PC-9 (cell line): ENCODE measurements at places on chromosomes 2 and 18. TPM values are rescaled to one million over a fixed set of nuclear protein-coding genes. Genes with fewer than 3 reads are reported as not detected.

Gene TSPYL6
- total RNA-seq: not detected in 2 replicates

Gene UGT1A6
- total RNA-seq: 549 and 643 TPM in 2 replicates

Gene ESPNL
- 1.1 and 2.2 TPM in 2 replicates for total RNA-seq

Gene EVA1A
- total RNA-seq: 10.8 and 18.2 TPM in 2 replicates

Gene SPRED2
- 33.5 and 33.6 TPM in 2 replicates for total RNA-seq

Gene TCF23
- not detected in 2 replicates for total RNA-seq

Gene PJVK
- 14.6 and 16.9 TPM in 2 replicates for total RNA-seq

Gene SPP2
- total RNA-seq: not detected in 2 replicates

Gene STON1
- 1.4 and 1.7 TPM in 2 replicates for total RNA-seq

Gene IL1RN
- 5.0 and 8.4 TPM in 2 replicates for total RNA-seq

Gene REG1A
- total RNA-seq: not detected in 2 replicates

Gene GALR1
- not detected in 2 replicates for total RNA-seq

Gene RESP18
- total RNA-seq: not detected in 2 replicates

Gene IL36RN
- total RNA-seq: 1.0 and 1.7 TPM in 2 replicates

Gene ST8SIA3
- not detected in 2 replicates for total RNA-seq

Gene CCDC85A
- 0.10 TPM in 1 of 2 replicates, not detected in the other for total RNA-seq

Gene SERPINB10
- not detected in 2 replicates for total RNA-seq

Gene SP140
- 0.58 and 0.83 TPM in 2 replicates for total RNA-seq

Gene PROM2
- 129 and 147 TPM in 2 replicates for total RNA-seq

Gene UCN
- 2.8 and 4.6 TPM in 2 replicates for total RNA-seq

Gene RNF144A
- total RNA-seq: 0.94 and 1.1 TPM in 2 replicates

Gene TLX2
- 3.1 and 3.8 TPM in 2 replicates for total RNA-seq

Gene LCT
- total RNA-seq: not detected in 2 replicates

Gene SCYGR4
- total RNA-seq: not detected in 2 replicates

Gene FASTKD1
- 19.2 and 22.5 TPM in 2 replicates for total RNA-seq

Gene CREG2
- 9.0 and 12.3 TPM in 2 replicates for total RNA-seq

Gene LHCGR
- total RNA-seq: not detected in 2 replicates

Gene GNAL
- 0.98 and 3.3 TPM in 2 replicates for total RNA-seq

Gene CRYBA2
- not detected in 2 replicates for total RNA-seq
